ENCODE measurements at places on chromosomes 12 and 14.

GRCh38 chr14:63542231-63542999, 762 bp downstream of the PPP2R5E start:
- peak; percentile 20 for DNase-seq

GRCh38 chr14:58631732-58632131, 6.0 kb upstream of the DACT1 start:
- DNase-seq, result no peak

DNA sequence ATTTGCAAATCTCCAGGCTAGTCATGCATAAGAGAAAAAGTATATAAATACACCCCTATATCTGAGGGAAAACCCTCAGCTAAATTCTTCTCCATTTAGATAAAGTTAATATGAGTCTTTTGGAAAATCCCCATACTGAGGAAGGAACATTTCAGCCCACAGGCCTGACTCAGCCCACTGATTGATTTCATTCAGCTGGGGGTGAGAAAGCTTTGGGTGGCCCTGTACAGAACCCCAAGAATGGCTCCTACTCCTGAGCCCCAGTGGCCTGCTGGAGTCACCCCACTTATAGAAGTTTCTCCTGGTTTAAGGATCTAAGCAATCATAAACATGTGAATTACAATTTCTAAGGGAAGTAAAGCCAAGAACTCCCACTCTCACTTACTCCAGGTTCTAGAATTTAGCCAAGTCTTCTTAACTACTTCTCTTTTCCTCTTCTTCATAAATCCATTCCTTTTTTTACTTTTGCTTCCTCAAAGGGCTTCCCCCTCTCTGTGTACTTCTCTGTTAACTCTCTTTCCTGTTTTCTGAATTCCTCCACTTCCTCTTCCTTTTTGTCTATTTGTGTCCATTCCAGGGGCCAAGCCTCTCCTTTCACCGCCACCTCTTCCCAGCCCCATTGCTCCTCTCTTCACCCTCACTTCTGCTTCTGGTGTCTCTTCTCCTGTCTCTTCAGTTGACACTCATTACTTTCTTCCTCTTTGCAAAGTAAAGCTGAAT, 21.0 kb downstream of the RTN1 start:
- peak; percentile 94 for DNase-seq

DNA sequence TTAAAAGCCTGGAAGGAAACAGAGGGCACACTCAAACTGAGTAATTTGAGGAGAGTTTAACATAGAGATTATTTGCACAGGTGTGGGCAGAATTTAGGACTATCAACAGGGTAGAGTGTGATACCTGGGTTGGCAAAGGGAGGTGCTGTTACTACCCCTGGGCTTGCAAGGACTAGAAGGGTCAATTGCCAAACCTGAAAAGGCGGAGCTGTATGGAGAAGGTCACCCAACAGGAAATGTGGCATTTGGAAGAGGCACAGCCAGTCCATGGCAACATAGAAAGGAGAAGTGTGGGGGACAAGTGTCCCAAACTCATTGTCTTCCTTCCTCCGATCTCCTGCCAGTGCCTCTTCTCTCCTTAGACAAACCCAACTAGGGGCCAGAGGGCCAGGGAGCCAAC, 21.6 kb upstream of the MED13L start:
- peak; percentile 72 for DNase-seq

- DNase-seq, result no peak
These were observed 697 bp downstream of the ATP6V0A2 start for GRCh38 chr12:123712780-123713319.

DNA sequence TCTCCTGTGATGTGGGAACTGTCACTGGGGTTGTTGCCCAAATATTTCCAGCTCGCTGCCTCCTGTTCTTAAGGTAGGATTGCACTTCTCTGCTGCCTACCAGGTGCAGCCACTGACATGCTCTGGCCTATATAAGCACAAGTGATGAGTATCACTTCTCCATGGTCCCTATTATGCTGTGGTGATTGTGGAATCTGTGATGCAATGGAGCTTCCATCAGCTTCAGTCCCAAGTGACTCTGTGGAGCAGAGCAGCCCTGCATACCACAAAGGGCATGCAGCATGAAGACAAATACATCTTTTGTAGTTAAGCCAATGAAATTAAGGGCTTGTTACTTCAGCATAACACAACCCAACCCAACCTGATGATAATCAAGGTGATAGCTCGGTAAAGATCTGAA, 43.5 kb downstream of the CKAP4 start:
- no peak for DNase-seq

- DNase-seq, result no peak
These were observed 300.0 kb upstream of the NOS1 start for GRCh38 chr12:117661471-117661870.

DNA sequence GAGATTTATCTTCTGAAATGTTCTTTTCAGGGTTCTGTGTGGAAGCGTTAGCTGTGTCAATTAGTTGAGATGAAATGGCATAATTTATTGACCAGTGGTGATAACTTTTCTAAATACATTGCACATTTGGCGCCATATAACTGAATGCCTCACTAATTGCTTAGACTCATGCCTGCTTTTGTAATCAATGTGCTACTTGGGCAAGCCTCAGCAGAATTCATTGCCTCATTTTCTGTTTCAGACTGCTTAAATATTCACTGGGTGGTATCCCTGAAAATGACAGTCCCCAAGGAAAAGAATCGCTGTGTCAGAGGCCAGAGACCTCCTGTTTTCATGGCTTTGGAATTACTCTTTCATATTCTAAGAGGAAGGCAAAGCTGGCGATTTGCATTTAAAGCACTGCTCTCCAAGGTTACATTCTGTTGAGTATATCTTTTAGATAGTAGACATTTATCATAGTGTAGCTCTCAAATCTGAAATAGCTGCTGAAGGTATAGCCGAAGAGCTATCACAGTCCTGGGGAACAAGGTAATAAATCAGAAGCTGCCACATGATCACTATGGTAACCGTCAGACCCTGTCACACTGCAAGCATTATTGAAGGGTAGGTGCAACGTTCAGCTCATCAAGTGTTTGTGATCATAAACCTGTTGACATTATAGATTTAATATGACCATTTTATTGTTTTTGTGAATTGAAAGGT, 297.3 kb upstream of the E2F7 start:
- no peak for DNase-seq

GRCh38 chr12:58841058-58841798, 79.1 kb downstream of the LRIG3 start:
- no peak for DNase-seq

GRCh38 chr12:31896514-31897039, 62.6 kb upstream of the RESF1 start:
- no peak for DNase-seq

- DNase-seq, result no peak
These were observed 25.5 kb upstream of the NAA30 start for GRCh38 chr14:57364659-57365450.

DNA sequence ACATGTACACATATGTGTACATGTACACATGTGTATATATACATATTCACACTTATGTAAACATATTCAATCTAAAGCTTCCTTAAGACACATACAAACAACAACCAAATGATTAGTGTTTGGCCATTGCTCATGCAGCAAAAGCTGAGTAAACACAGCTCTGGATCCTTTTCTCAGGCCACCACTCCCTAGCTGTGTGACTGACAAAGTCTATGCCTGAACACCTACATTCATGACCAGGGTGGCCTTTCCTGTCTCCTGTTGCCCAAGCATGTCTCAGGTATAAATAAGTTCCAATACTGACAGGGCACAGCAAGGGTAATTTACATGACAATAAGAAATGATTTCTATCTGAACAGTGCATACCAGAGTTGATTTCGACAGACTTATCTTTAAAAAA, 1.4 kb upstream of the PTPRO start:
- no peak for DNase-seq

DNA sequence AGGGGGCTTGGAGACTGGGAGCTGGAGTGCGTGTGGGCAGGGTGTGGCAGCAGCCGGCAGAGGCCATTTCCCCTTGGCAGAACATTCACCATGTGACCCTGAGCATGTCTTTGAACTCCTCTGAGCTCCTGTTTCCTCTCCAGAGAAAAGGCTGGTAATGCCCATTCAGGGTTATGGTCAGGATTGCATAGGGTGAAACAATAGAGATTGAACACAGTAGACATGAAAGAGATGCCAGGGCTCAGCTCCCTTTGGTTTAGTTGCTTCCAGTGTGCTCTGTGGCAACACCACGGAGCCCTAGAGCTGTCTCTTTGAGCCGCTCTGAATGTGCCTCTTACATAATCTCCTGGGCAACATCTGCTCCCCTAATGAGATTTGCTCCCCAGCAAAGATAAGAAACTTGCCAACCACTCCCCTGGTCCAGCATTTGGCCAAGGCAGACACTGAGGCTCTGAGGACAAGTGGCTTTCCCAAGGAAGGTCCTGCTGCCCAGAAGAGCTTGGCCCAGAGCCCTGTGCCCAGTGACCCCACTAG, 4.6 kb downstream of the IFI27 start:
- peak; percentile 20 for DNase-seq

DNA sequence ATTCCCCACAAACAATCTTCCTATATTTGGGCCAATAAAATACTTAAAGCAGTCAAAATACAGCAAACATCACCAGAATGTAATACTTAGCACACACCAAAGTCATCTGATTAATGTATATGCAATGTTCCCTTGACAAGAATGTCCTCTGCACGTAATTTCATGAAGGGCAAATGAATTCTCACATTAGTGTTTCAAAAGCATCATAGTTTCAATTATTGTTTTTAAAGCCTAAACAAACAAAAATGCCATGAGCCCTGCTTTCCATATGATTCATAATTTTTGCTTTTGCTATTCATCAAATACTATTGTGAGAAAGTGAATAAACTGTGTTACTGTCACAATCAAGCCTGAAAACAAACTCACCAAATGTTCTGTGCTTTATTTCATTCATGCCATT, 156.0 kb downstream of the EPS8 start:
- DNase-seq, result no peak

DNA sequence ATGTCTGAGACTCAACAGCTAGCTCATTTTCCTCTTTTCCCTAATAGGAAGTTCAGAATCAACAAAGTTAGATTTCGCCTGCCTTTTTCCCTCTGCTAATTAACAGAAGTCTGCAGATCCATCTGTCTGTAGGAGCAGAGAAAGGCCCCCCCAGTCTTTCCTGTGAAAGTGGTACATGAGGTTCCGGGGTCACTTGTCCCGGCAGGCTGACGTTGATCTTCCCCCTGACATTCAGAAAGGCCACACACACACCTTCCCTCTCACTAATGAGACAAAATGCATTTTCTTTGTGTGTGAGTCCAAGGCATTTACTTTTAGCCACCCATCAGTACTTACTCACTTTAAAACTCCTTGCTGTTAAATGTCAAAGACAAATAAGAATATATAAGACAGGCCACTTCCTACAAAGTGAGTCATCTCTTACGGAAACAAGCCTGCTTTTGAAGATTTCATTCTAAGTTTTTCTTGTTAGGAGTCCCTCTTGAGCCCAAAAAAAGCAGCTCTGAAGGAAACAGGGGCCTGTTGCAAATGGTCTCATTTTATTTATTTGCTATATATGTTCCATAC, 138.7 kb downstream of the TTC7B start:
- DNase-seq, result peak; percentile 60

- DNase-seq, result peak; percentile 36
These were observed 40.0 kb upstream of the CAPRIN2 start for GRCh38 chr12:30794591-30795409.

GRCh38 chr14:24378981-24379906, 11.3 kb downstream of the NFATC4 start:
- DNase-seq, result no peak

DNA sequence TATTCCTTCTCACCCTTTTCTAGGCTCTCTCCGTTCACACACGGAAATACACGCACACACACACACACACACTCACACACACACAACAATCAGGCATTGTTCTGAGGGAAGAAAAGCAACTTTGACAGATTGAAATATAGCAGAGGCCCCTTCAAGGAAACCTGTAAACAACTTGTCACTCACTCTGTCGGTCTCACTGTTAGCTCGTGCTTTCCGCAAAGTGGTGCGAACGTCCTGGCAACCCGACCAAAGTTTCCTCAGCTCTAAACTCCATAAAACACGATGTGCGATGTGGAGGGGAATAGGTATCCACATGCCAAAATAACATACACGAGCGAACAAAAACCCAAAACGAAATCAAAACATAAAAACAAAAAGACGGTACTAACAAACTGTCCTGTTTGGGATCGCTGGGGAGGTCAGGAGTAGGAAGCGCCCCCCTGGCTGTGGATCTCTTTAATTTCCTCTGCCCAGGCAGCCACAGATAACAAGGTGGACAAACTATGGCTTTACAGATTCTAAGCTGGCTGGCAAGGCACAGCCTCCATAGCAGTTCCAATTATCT, 822 bp upstream of the SOX5 start:
- no peak for DNase-seq

DNA sequence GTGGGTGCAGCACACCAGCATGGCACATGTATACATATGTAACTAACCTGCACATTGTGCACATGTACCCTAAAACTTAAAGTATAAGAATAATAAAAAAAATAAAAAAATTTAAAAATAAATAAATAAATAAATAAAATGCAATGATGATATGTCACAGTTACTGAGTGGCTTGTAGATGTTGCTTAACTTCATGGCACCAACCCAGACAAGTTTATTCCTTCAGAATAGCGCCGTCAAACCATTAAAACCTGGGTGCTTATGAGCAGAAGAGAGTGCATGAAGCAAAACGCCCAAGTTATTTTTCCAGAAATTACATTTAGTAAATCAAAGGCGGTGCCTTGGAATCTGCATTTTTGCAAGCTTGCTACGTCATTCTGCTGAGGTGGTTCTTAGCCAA, 417.9 kb downstream of the AEBP2 start:
- DNase-seq, result no peak

- DNase-seq, result no peak
These were observed 38.4 kb downstream of the IFNG start for GRCh38 chr12:68121143-68121542.

GRCh38 chr12:20188930-20189653, 179.2 kb upstream of the PDE3A start:
- DNase-seq, result peak; percentile 36

All from inflammatory macrophage treated with lipopolysaccharide for 4 hours (primary cell).